ENCODE measurements at places on chromosomes 16 and 17. TPM values are rescaled to one million over a fixed set of nuclear protein-coding genes. Genes with fewer than 3 reads are reported as not detected.
A peak's percentile ranks its signal among the peaks of the same experiment; 100 is the strongest.

CDRT15L2 gene
- not detected for total RNA-seq

TRIM72 gene
- total RNA-seq: 0.44 TPM

DNA sequence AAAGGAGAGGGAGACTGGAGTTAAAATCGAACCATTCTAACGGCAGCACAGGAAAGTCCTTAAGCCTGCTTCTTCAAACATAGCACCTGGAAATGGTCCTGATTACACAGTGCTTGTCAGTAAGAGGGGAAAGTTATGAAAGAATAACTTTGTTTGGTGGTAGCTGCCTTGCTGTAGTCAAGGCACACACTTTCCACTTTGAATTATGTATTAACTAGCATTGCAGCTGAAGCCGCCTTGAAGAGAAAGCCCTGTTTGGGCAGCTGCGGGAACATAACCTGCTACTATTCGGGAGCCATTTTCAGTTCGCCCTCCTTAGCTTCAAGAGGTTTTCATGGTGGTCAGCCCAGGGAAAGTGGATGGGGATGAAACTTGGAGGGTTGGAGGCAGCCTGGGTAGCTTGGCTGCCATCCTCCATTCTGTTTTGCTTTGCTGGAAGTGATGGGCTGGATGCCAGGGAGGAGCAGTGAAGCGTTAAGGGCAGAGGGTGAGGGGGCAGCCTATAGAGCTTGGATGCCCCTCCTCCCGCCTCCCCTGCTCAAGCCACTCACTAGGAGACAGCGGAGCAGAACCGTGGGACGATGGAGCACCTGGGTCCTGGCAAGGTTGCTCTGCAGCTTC lies 5.3 kb upstream of the HAS3 start:
- no peak for DNase-seq

- no peak for DNase-seq
These were observed 66.2 kb upstream of the CACNG3 start for GRCh38 chr16:24189941-24190340.

DNA sequence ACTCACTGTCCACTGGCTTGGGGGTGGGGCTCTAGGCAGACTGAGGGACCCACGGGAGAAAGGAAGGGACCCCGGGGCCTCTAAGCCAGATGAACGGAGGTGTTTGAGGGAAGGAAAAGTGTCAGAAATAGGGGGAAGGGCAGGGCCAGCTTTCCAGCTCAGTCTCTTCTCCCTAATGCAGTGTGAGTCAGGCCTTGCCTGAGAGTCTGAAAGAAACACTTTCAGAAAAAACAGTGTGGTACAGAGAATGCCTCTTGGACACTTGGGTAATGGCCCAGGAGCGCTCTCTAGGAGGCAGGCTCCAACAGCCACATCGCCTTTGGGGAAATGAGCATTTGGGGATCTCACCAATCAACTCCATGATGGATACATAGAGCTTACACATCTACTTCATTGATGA lies 46.9 kb downstream of the NDEL1 start:
- no peak for DNase-seq

DNA sequence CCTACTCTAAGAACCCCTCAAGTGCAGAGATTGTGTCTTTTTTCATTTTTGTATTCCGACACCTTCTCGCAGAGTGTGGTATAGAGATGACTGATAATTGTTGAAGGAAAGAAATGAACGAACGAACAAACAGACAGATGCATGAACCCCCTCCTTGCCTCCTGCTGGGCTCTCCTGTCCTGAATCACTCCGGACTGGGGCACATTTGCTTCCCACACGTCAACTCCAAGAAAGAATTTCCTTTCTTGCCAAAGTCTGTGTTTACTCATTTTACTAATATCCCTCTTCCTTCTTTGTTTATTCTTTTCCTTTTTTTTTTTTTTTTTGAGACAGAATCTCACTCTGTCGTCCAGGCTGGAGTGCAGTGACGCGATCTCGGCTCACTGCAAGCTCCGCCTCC lies 37.5 kb upstream of the BHLHA9 start:
- DNase-seq: no peak

- no peak for DNase-seq
These were observed 215.4 kb downstream of the SOX9 start for GRCh38 chr17:72336026-72336803.

PRRT2 gene
- 3.0 TPM for total RNA-seq

DNA sequence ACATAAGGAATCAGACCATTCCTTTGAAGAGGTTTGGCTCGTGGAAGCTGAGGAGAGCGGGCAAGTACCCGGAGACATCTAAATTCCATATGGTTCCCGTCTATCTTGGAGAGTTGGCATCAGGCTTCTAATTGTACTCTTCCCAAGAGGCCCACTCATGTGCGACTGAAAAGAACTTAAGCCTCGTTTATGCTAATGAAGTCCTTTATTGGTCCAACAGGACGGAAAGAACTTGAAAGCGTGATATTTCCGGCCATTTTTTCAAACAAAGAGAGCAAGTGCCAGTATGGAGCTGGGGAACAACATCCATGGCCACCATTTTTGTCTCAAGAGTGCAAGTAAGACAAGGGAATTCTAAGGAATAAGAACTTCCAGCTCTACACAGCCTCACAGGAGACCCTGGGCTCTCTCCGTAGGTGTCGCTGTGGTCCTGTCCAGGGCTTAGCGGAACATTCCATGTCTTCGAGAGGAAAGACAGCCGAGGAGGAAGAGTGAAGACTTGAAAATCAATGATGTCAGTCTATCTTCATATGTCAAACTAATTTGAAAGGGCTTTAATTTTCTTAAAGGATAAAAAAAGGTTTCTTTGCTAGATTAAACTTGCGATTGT lies 566.0 kb upstream of the PSMD7 start:
- DNase-seq: no peak

- DNase-seq: peak; percentile 60
These were observed 5.4 kb upstream of the CRYBA1 start for GRCh38 chr17:29240968-29241963.

- no peak for DNase-seq
These were observed 215.6 kb downstream of the MSI2 start for GRCh38 chr17:57471868-57472368.

CCL14 gene
- total RNA-seq: 47.7 TPM

Measured in left cardiac atrium (tissue), 4 donors.